ENCODE measurements at places on chromosomes 3 and 15. TPM values are rescaled to one million over a fixed set of nuclear protein-coding genes. Genes with fewer than 3 reads are reported as not detected.

DNA sequence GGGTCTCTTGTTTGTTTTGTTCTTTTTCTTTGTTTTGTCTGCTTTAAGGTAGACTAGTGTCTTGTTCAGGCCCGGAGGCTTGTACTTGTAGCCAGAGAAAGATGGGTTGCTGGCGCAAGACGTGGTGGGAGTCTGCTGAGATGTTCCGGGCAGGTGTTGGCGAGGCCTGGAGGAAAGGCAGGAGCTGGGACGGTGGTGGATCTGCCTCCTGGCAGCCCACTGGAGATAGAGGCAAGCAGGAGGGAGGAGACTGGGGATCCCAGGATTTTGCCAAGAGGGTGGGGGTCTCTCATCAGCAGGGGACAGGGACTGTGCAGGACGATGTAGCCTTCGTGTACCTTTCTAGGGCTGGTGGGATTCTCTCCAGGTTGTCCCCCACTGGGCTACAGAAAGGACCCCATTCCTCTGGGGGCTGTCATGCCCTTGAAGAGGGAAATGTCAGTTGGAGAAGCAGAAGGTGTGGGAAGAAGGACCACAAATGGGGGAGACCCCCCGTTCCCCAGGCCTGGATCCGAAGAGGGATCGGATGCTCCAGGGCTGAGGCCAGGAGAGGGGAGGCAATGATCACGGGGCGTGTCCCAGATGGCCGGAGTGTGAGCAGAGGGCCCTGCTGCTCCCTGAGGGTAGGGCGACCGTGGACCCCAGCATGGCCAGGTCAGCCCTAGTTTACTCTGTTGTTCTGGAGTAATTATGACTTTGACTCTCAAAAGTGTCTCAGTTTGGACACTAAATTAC lies 7.0 kb downstream of the CHAC1 start:
- no peak for DNase-seq

DNA sequence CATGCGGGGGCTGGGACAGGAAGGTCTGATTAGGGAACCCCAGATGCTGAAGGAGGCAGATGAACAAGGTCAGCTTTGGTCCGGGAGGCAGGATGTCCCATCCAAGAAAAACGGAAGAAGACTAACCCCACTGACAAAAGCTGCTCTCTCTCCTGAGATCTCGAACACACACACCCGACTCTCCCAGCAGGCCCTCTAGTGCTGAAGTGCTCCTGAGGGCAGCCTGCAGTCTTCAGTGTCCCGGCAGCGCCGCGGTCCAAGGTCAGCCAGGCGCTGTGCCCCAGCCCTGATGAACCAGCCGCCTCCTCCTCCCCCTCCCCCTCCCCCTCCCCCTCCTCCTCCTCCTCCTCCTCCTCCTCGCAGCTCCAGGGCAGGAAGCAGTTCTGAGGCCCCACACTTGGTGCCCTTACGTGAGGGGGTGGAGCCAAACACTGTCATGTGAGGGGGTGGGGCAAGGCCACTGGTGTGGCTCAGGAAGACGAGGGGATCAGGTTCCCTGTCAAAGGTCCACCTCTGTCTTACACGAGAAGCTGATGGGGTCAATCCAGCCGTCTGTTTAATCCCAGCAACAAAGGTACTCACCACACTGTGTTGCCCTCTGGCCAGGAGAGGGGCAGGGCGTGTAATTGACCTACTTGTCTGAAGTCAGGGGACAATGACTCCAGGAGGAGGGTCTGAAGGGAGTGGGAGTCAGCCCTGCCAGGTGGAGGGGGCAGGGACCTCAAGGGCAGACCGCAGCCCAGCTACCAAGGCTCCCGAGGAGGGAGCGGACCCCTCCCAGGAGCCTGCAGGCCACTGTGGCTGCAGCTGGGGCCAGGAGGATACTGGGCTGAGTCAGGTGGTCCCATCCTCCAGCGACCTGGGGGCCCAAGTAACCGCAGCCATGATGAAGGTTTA lies 34.3 kb downstream of the PRR23E start:
- no peak for DNase-seq

GRCh38 chr3:10463533-10464434 lies 41.6 kb downstream of the ATP2B2 start:
- peak; percentile 95 for DNase-seq

- DNase-seq, result no peak
These were observed 19.5 kb downstream of the DNAJB11 start for GRCh38 chr3:186589856-186590579.

GRCh38 chr3:40672861-40673260 lies 148.1 kb downstream of the ZNF621 start:
- no peak for DNase-seq

RCN2 gene
- total RNA-seq, result 180 TPM

NR1I2 gene
- not detected for total RNA-seq
